ENCODE measurements at places on chromosomes 11 and 22.

GRCh38 chr11:100383357-100383865 is 303.7 kb upstream of the ARHGAP42 start:
- no peak for DNase-seq

DNA sequence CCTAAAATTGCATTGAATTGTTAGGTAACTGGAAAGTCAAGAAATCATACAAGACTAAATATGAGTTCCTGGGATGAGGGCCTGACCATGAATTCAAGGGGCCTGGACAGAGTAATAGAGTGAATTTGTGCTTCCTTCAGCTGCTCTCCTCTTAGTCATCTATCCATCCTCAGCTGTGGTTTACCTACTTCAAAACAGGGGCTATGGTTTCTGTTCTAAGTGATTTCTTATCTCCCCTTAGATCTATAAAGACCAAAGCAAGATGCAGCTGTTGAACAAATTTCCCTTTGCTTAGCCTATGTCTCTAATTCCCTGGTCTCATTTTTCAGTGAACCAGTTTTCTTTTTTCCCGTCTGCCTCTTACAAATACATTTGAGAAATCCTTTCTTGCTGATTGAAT is 428.5 kb downstream of the FAM181B start:
- no peak for DNase-seq

DNA sequence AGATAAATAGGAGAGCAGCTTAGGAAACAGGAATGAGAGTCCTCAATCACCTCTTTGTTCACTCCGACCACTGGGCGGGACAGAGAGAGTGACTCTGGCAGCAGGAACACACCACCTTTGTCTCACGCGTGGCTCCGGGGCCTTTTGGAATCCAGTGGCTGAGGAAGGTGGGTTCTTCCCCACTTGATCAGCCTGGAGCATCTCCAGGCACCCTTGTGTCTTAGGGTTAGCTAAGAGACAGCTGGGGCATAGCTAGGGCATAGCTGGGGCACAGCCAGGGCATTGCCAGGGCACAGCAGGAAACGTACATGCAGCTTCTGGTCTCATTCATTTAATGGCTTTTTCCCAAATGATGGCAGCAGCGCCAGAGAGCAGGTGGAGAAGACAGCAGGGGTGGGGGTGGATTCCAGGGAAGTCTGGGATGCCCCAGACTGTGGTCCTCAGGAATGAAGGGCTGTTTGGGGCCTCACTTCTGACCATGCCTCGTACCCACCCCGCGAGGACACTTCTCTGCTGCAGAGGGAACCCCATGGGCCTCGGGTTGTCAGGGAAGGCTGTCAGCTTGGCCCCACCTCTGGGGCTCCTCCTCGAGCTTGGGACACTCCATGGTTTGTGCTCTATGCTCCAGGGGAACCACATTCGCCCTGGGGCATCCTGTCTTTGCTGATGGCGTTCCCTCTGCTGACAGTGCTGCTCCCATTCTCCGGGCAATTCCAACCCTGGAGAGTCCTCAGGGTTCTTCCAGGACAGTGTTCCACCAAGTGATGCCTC is 30.4 kb upstream of the SHANK2 start:
- no peak for DNase-seq

- DNase-seq = no peak
These were observed 26.6 kb upstream of the AMPD3 start for GRCh38 chr11:10428453-10428852.

DNA sequence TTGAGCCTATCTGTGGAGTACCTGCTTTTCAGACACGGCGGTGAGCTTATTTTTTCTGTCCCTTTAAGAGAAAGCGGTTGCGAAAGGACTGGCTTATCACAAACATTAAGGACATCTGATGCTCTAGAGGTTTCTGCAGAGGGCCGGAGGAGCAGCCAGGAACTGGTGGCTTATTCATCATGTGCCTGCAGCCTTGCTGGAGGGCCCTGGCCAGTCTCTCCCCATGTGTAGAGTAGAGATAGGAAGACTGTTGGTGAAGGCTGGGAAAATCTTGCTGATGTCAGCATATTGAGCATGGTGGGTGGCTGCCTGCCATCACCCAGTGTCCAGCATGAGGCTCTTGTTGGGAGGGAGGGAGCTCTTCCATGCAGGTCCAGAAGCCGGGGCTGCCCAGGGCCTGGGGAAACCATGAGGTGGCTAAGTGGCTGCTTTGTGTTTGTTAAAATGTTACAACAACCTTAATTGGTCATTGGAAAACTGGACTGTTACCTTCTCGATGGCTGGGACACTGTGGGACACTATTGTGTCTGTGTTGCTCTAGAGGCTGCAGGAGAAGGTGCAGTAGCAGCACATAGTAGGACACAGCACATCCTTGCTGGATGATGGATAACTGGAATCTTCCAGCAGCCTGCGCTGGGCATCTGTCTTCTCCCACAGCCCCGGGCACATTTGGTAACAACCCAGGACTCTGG is 54.3 kb downstream of the TSPAN18 start:
- peak; percentile 75 for DNase-seq

- peak; percentile 75 for DNase-seq
These were observed 16.9 kb upstream of the SPTY2D1 start for GRCh38 chr11:18650859-18651557.

DNA sequence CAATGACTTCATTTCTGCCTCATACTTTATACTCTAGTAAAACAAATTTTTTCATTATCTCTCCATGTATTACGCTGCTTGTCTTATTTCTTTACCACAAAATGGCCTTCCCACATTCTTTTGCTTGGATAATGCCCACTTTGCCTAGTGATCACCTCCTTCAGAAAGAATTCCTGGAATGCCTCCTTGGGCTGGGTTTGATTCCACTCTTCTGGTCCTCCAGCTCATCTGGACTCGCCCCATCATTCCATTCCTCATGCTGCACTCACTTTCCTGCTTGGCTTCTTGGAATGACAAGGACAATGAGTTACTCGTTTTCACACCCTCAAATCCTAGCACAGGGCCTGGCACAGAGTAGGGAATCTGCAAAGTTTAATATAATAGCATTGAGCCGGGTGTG is 475.1 kb upstream of the LARGE1 start:
- DNase-seq = no peak

DNA sequence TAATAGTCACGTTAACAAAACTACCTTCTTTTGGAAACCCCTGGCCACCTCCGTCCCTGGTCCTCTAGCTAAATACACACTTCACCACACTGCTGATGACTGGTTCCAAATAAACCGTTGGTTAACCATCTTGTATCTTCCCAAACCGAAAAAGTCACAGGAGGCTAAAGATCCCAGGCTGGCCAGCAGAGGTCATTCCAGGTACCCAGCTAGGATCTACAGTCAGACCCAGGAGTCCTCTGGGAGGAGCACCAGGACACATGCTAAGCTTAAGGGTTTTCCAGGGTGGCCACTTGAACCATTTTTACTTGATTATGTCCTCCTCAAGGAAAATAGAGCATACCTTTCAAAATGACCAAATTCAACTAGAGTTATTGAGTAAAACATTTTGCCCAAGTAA is 103.2 kb downstream of the ETS1 start:
- DNase-seq = no peak

DNA sequence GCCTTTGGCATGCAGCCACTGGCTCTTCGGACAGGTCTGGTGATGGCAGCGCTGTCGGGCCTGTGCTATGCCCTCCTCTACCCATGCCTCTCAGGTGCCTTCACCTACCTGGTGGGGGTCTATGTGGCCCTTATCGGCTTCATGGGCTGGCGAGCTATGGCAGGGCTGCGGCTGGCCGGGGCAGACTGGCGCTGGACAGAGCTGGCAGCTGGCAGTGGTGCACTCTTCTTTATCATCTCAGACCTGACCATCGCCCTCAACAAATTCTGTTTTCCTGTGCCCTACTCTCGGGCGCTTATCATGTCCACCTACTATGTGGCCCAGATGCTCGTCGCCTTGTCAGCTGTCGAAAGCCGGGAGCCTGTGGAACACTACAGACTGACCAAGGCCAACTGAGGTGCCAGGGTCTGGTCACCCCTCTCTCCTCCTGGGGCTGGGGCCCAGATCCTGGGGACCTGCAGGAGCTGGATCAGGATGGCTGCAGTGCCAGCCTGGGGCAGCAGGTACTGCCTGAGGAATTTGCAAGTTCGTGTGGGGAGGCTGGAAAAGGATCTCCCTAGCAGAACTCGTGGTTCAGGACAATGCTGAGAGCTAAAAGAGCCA is 3.1 kb downstream of the TMEM86A start:
- DNase-seq = no peak

DNA sequence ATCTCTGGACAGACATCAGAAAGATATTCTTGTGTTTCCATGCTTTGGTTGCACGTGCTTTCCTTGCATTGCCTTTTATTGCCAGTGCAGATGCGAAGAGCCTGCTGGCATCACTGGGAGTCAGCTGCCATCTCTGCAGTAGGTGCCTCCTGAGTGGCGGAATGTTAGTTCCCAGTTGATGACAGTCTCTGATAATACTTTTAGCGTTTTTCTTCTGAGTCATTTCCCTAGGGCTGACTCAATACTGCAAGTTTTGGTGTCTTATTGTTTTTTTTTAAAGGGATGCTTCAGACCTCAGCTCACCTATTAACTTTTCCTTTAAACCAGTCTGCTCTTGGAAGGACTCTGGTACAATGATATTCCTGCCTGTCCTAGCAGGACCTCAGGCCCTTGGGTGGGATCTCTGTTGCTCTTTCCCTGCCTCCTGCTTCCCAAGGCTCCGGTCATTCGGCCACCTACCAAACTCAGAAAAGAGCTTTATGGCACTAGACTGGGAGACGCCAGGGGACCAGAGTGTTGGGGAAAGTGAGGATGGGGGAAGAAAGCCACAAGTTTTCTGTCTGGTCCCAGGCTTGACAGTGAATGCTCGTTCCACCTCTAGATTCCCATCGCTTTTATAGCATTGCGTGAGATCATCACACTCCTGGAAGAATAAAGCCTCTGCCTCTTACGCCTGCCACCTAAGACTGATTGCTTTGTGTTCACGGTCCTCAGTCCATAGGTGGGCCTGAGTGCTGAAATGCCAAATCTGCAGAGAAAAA is 308.7 kb downstream of the DDX10 start:
- no peak for DNase-seq

DNA sequence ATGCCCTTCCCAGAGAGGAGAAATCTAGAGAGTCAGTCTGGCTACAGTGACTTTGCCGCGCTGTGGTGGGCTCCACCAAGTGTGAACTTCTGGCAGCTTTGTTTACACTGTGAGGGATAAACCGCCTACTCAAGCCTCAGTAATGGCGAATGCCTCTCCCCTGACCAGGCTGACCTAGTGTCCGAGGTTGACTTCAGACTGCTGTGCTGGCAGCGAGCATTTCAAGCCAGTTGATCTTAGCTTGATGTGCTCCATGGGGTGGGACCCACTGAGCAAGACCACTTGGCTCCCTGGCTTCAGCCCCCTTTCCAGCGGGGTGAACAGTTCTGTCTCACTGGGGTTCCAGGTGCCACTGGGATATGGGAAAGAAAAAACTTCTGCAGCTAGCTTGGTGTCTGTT is 38.6 kb upstream of the PTH start:
- DNase-seq = no peak

DNA sequence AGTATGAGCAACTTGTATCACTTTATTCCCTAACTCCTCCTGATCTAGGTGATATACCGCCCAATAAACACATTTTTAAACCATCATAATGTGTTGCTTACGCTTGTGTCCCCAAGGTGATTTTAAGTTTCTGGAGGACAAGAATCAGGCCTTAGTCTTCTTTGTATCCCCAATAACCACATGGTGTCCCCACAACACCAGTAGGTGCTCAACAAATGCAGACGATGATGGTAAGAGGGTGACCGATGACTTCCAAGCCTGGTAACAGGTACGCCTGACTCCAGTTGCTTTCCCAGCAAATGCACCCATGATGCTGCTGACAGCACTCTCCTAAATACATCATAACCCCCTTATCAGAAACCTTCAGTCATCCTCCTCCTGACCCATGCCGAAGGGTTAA is 64.2 kb downstream of the EFCAB6 start:
- DNase-seq = no peak

DNA sequence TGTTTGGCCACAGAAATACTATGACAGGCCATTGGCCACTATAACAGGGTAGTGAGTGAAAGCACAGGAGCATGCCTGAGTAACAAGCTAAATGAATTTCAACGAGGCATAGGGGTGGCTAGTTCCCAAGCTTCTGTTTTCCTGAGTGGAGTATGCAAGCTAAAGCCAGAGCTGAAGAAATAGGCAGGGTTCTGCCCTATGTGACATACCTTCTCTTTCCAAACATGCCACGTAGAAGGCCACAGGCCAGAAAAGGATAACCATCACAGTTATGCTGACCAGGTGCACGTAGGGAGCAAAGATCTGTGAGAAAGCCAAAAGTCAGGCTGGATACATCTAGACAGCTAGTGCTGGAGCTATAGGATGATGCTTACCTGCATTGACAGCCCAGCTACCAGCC is 30.6 kb downstream of the GDPD4 start:
- DNase-seq = no peak
